ENCODE measurements at places on chromosomes 7 and 10.

DNA sequence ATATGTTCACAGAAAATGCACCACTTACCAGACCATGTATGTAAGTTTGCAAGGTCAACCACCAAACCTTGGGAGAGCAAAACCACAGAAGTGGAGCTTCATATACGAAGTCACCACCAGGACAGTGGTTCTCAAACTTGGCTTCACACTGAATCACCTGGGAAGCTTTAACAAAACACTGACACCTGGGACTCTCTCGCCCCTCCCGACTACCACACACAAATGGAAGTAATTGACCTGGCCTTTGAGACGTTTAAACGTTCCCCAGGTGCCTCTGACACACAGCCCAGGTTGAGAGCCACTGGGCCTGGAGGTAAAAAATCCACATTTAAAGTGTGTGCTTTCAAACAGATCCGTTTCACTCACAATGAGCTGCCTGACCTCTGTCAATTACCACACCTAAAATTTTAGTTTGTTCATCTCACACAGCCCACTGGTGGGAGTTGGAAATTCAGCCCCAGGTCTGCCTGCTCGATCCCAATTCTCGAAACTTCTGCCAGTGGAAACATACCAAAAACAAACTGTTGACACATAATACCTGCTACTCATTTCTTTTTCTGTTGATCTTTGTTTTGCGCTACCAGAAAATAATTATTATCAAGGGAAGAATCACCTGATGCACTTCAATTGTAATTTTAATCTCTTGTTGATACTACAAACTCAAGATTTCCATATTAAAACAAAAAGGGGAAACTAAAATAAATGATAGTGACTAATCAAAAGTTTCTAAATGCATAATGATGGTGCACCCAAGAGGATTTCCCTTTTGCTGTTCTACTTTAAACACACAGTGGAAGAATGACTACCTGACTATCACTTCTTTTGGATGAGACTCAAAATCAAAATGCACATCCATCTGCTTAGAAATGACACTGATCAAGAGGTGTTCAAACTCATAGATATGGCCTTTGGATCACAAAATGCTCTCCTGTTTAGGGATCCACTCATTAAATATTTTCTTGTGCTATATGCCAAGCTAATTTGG, 26.6 kb downstream of the CDNF start:
- DNase-seq, result no peak

GRCh38 chr7:128921866-128922440, 11.4 kb upstream of the KCP start:
- DNase-seq, result no peak

- DNase-seq, result no peak
Measured at GRCh38 chr10:69101451-69102095, 13.7 kb downstream of the SRGN start.

- DNase-seq, result no peak
Measured at GRCh38 chr10:104088239-104088638, 2.6 kb upstream of the COL17A1 start.

- no peak for DNase-seq
Measured at GRCh38 chr10:119849944-119850343, 22.7 kb downstream of the MCMBP start.

- DNase-seq, result no peak
Measured at GRCh38 chr7:4645246-4645645, 36.8 kb upstream of the FOXK1 start.

All from NCI-H1417 treated with DMSO at 0.1 percent for 48 hours (cell line).